ENCODE measurements at places on chromosomes 4 and X.

DNA sequence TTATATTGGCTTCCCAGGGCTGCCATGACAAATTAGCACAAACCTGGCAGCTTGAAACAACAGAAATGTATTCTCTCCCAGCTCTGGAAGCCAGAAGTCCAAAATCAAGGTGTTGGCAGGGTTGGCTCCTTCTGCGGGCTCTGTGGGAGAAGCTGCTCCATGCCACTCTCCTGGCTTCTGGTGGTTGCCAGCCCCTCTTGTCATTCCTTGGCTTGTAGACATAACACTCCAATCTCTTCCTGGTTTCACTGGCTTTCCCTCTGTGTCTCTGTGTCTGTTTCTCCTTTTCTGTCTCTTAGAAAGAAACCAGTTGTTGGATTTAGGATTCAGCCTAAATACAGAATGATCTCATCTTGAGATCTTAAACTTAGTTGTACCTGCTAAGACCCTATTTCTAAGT is 85.5 kb downstream of the USP46 start:
- no peak for DNase-seq

GRCh38 chrX:154750301-154751202 is at the start of gene GAB3:
TSS of gene GAB3 (minus strand) at chrX:154751077. CDS start at chrX:154751025, 52 bp downstream.
- DNase-seq: peak; percentile 35

DNA sequence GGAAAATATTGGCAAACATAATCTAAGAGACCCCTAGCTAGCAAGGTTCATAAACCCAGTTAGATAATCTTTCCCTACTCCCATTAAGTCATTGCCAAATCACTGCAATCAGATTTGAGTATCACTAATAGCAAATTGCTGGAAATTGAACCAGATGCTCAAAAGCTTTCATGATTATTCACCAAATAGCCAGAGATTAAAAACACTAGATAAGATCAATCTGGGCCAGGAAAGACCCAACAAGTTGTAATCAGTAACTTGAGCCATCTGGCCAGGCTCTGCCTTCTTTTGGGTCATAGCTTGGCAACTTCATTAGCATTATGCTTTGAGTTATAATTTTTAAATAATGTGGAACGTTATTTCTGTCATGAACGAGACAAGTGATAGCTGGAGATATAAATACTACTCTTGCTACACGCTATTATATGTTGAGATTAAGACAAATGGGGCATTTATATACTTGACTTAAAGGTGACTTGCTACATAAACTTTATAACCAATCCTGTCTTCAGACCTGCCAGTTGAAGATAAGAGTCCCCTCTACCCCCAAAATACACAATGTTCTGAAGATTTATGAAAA is 196.6 kb upstream of the EDNRA start:
- DNase-seq: no peak

DNA sequence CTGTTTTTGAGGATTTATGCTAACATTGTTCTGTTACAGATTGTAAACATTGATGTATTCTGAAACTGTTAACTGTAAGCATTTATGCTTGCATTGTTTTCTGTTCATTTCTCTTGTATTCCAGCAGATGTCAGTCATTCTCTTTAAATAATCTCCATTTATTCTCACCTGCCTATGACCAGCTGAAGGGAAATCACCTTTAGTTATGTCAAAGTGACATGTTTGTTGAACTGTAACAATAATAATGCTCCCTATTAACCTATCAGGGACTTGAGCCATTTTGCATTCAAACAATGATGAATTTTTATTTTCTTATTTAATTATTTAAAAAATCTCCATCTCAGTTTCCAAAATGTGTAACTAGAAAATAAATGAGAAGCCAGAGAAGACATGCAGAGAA is 58.0 kb downstream of the SPCS3 start:
- no peak for DNase-seq

DNA sequence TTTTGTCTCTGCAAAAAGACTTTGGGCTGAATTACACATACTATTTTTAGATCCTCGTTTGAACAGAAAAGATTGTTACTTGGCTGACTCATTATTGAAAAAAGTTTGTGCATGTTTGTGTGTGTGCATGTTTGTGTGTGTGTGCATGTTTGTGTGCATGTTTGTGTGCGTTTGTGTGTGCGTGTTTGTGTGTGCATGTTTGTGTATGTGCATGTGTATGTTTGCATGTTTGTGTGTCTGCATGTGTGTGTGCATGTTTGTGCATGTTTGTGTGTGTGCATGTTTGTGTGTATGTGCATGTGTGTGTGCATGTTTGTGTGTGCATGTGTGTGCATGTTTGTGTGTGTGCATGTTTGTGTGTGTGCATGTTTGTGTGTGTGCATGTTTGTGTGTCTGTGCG is 201.1 kb upstream of the FAT1 start:
- no peak for DNase-seq

DNA sequence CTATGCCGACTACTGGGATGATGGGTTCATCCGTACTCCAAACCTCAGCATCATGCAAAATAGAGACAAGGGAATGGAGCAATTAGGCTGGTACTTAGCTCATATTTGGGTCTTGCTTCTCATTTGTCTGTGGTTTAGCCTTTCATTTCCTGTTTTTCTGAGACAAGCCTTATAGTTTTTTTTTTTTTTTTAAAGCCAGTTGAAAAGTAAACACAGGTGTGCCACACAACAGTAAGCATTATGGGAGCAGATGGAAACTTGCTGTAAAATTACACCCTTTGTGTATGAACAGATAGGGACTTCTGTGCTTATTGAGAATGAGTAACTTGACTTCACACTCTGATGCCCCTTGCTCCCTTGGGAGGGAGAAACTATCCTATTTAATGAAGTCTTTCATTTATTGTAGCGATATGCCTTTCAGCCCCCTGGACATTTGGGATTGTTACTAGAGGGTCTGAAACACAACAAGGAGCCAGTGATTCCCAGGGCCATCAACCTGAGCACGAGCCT is 13.7 kb downstream of the RASSF6 start:
- DNase-seq: no peak

GRCh38 chr4:39568805-39569204 is 41.6 kb upstream of the UGDH start:
- DNase-seq: no peak

DNA sequence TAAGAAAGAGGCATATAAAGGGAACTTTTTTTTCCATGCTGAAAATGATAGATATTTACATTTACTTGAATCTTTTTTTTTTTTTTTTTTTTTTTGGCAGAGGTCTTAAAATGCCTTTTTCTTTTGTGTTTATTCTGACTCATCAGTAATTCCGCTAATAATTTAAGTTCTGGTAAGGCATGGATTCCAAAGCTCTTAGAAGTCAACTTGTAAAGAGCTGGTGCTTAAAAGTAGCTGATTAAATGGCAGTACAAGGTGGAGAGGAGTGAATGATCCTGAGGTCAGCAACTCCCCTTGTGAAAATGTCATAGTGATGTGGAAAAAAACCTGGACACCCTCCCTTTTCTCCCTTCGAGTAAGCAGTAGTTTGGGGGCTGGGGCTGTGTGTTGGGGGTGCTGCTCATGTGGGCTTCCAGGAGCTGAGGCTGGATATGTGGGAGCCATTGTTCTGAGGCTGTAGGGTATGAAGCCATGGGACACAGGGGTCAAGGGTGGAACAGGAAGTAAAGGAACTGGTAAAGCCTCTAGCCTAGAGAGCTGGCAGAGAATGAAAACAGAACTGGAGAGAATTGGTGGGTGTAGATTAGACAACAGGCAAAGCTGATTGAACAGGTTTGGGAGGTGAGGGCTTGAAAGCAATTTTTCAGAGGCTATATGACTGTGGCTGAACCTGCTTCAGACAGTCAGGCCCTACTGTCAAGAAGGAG is 41.0 kb upstream of the PITX2 start:
- DNase-seq: no peak

DNA sequence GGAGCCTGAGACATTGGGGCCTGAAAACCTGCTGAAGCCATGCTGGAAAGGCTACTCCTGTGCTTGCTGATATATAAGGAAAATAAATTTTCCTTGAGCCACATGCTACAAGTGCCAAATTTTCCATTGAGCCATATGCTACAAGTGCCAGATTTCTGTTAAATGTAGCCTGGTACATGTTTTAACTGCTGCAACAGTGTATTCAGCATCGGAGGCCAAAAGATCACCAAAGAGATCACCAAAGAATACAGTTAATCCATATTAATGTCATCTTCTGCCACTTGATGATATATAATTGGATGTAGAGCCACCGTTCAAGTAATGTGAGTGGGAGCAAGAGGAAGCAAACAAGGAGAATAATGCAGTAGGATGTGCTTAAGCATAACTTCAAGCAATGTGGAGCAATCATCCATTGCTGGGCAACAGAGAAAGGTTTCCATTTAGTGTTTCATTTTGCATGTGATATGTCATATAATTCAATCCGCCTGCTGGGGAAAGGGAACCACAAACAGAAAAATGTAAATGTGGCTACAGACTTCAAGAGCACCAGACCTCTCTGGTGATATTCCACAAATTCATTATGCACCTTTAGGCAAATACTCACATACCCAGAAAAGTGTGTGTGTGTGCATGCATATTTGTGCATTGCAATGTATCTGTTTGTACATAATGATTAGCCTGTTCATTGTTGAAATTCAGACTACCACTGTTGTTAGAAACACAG is 295.9 kb downstream of the KCNIP4 start:
- DNase-seq: no peak

DNA sequence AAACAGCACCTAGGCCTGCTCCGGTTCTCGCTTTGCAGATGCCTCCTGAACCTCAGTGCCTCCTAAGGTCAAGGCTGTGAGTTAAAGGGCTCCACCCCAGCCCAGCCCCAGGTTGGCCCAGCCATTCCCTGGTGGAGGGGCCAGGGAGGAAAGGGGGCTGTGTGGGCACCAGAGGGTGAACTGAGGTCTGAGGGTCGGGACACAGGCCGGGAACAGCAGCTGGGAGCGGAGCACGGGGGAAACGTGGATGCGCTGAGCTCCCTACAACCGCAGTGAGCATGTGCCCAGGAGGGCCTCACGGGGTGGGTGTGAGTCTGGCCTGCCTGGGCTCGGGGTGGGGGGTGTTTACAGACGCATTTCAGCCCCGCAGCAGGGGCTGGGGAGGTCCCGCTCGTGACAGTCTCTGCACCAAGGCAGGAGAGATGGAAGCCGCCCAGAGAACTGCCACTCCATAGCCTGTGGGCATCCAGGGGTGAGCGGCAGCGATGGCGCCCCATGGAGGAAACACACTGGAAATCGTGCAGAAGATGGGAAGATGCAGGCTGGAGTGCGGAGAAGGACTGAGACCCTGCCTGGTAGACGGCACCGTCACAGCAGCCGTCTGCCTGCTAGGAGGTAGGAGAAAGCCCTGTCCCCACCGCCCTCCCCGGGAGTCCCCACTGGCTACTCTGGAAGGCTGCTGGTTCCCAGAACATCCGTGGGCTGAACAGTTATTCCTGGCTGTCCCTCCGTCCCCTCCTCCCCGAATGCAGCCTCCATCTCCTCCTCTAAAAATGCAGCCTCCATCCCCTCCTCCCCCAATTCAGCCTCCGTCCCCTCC is 9.9 kb upstream of the SLC25A6 start:
- no peak for DNase-seq

- no peak for DNase-seq
Measured at GRCh38 chrX:130343411-130343810, 3.7 kb downstream of the SLC25A14 start.

- no peak for DNase-seq
Measured at GRCh38 chr4:62454535-62454934, 1254.4 kb downstream of the ADGRL3 start.

DNA sequence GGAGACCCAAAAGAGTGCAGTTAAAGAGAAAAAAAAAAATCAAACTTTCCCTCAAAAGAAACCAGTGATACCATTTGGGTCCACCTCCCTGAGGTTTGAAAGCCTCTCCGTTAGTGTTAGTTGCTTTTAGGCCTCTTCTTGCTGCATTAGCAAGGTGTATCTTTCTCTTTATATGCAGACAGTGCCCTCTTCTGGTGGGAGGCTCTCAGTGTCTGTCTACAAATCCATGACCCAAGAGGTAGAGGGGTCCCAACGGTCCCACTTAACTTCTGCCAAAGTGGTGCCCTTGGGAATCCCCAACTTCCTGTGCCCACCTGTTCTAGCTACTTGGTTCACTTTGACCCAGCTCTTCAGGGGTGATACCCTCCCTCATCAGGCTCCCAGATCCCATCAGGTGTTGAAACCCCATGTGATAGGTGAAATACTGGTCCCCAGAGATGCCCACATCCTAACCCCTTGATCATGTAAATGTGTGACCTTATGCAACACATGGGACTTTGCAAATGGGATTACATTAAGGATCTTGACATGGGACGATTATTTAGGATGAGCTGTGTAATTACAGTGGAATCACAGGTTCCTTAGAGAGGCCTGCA is 63.7 kb upstream of the CD99 start:
- no peak for DNase-seq

All from stimulated activated CD4-positive, alpha-beta T cell treated with anti-CD3 and anti-CD28 coated beads, Interleukin-4, amount 100 ng/mL, for 4 hours (primary cell).